GF-D8 (cell line): ENCODE measurements at places on chromosomes 11 and 22.

DNA sequence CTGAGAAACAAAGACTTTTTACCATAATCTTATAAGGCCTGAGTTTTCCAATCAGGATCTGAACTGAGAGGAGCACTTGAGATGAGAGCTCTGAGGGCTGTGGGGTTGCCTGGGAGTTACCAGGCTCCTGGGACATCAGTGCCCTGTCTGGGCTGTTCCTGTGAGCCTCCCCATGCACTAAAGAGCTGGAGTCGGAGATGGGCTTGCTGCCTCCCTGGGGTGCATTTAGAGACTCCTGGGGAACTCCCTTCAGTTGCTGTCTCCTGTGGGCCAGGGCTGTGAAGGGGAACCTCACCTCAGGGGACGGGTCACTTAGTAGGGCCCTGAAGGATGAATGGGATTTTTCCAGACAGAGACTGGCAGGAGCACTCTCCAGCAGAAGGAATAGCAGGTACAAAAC lies 33.3 kb downstream of the KCNC1 start:
- DNase-seq = no peak

- no peak for DNase-seq
Measured at GRCh38 chr11:99739464-99740089, 718.8 kb downstream of the CNTN5 start.

GRCh38 chr11:117882311-117882905 lies 6.0 kb upstream of the FXYD6 start:
- no peak for DNase-seq

DNA sequence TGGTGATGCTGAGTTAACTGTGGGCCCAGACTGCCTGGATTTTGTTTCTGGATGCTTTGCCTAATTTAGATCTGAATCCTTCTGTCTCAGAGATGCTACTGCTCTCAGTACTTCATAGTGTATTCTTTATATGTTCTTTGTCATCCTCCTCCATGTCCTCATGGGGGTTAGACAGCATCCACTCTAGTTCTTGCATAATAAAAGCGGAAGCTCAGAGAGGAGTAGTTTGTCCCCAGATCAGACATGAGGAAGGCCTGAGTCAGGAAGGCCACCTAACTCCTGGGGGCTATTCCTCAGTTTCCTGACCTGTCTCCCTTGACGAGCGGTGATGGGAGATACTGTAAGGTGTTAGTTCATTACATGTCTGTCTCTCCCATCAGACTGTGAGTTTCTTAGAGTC lies 90.2 kb downstream of the SCN3B start:
- no peak for DNase-seq

DNA sequence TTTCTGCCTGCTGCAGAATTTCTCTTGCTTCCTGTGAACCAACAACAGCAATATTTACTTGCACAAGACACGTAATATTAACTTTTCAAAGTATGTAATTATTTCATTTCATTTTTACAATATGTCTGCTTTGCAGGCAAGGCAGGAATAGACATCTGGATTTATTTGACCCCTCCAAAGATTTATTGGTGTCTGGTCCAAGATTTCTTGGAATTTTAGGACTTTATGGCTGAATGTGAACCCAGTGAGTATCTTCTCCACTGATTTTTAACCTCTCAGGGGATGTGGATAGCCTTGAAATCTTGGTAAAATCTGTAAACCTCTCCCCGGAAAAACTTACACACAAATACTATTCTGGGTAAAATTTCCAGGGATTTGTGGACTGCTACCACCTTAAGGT lies 61.5 kb downstream of the PKNOX2 start:
- DNase-seq = no peak

- DNase-seq = peak; percentile 12
Measured at GRCh38 chr22:39839917-39840510, 53.5 kb downstream of the ENTHD1 start.

- no peak for DNase-seq
Measured at GRCh38 chr11:45692808-45693453, 27.5 kb upstream of the CHST1 start.

DNA sequence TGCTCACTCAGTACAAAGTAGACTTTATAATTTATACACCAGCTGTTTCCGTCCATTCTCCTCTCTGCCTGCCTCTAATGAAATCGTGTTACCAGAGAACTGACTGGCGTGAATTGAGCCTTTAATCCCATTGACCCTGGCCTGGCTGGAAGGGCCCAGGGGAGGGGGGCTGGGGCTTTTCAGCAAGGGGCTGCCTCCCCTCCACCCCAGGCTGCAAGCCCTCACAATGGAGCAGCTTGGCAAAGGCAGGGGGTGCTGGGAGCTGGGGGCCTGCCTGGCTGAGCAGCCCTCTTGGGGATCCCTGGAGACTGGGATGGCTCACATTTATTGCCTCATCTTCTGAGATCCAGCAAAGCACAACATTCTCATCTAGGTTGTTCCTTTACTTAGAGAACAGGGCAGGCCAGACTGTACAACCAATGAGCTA lies 25.8 kb upstream of the LMO1 start:
- no peak for DNase-seq

GRCh38 chr11:71240061-71240690 lies 12.2 kb downstream of the SHANK2 start:
- no peak for DNase-seq

- DNase-seq = no peak
Measured at GRCh38 chr22:28560046-28560742, 119.4 kb downstream of the TTC28 start.

DNA sequence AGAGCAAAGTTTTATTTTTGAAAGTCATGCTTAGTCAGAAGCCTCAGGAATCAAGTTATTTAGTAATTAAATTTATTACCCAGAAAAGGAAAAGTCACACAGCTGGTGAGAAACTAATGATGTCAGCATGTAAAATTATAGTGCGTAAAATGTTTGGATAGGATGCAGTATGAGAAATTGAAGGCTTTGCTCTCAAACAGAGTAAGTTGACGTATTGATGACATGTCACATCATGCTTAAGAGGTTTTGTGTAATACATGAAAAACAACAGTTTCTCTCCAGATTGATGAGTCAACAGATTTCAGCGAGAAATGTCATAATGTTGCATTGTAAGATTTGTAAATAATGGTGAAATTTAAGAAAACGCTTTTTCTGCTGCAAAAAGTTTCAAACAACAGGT lies 769.8 kb downstream of the METTL15 start:
- no peak for DNase-seq

- DNase-seq = no peak
Measured at GRCh38 chr11:65789230-65790103, 2.6 kb downstream of the OVOL1 start.

DNA sequence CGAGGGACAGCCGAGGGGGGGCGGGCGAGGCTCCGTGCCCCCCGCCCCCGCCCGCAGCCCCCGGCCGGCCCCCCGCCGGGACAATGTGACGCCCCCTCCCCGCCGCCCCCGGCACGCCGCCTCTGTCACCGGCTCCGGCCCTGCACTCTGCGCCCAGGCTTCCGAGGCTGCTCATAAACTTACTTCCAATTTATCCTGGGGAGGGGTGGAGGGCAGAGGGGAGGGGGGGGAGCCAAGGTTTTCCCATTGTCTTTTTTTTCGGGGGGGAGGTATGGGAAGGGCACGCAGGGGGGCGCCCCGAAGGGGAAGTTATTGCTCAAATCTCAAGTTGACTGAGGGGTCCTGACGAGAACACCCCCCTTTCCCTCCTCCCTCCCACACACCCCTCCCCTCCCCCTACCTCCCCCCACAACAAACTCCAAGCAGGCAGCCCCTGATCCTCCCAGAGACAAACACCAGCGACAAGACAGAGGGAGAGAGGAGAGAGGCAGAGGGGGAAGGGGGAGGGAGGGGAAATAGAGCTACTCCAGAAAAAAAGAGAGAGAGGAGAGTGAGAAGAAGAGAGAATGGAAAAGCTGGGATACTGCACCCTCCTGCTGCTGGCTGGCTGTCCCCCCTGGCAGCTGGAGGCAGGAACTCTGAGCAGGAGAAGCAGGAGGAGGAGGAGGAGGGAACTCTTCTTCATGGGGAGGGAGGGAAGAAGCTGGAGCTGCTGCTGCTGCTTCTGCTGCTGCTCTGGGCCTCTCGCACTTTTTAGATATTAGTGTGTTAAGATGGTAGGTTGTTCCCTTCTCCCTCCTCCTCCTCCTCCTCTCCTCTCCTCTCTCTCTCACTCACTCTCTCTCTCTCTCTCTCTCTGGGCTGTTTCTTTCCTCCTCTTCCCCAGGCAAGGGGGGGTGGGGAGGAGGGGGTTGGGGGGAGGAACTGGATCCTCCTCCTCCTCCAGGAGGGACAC lies 631 bp downstream of the PHF21A start:
- peak; percentile 35 for DNase-seq

DNA sequence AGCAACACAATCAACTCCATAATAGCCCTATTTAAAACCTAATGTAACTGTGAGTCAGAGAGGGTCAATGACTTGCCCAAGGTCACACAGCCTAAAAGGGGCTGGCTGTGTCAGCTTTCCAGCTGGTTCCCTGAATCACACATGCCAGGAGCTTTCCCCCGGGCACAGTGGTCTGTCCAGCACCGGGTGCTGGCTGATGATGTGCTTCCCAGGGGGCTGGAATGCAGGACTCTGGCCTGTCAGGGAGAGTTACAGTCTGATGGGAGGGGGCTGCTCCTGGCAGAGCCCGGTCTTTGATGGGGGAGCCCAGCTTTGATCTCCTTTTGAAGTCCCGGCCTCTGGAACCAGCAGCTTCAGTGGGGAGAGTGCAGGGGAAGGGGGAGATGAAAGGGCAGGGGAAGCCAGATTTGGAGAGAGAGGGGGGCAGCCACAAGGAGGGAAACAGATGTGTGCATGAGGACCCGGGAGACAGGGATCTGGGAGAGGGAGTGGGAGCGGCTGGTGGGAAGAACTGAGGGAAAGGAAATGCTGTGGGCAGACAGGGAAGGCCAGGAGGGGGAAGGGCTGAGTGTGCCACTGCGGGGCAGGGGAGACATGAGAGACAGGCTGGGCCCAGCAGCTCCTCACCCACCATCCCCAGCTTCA lies 102.7 kb downstream of the NECTIN1 start:
- no peak for DNase-seq

GRCh38 chr11:78651923-78652842 lies 77.5 kb upstream of the NARS2 start:
- DNase-seq = no peak

- DNase-seq = no peak
Measured at GRCh38 chr22:19105867-19106802, 16.1 kb downstream of the DGCR2 start.

GRCh38 chr22:41862530-41863266 lies 29.8 kb downstream of the SREBF2 start:
- no peak for DNase-seq
